CD4-positive, alpha-beta T cell treated with Interleukin-12 subunit alpha and Interleukin-12 subunit beta, for 1 hour (primary cell): ENCODE measurements at places on chromosomes 7 and 10.
A peak's percentile ranks its signal among the peaks of the same experiment; 100 is the strongest.

GRCh38 chr7:16170671-16171070 is 250.7 kb downstream of the CRPPA start:
- no peak for DNase-seq

DNA sequence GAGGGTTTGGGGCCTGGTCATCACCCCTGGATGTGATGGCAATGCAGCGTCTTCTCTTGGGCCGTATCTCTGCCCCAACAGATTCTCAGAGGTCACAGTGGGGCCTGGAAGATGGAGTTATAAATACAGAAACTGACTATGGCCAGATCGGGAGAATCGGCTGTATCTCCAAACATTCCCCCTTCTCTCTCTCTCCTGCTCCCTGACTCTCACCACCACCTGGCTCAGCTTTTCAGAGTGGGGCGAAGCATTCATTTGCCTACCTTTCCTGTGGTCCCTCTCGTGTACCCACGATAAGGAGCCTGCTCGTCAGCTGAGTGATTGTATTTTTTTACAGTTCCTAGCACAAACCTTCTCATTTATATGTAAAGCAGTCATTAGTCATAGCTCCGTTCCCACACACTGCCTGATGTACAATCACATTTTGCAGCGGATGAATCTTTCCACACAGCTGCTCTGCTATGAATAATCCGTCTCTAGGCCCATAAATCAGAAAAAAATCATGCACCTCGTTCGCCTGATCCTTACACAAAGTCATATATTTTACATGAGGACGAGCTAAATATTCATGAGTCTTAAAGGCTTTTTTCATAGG is 23.2 kb upstream of the BTRC start:
- DNase-seq: no peak

- DNase-seq: no peak
These were observed 5.1 kb upstream of the SMC3 start for GRCh38 chr10:110562348-110562747.

GRCh38 chr10:10941127-10941730 is 76.4 kb upstream of the CELF2 start:
- DNase-seq: no peak

GRCh38 chr10:111209692-111210091 is 132.9 kb downstream of the ADRA2A start:
- DNase-seq: no peak

DNA sequence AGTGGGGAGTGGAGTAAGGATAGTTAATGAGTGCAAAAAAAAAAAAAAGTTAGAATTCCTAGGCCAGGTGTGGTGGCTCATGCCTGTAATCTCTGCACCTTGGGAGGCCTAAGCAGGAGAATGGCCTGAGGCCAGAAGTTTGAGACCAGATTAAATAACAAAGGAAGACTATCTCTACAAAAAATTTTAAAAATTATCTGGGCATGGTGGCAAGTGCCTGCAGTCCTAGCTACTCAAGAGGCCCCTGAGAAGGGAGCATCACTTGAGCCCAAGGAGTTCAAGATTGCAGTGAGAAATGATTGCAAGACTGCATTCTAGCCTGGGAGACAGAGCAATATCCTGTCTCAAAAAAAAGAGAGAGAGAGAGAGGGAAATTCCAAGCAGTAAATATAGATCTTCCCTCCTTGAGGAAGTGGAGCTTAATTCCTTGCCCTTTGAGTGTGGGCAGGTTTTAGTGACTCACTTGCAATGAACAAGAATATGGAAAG is 19.5 kb upstream of the CSTF2T start:
- no peak for DNase-seq

GRCh38 chr7:125828153-125828700 is 898.6 kb upstream of the POT1 start:
- no peak for DNase-seq

DNA sequence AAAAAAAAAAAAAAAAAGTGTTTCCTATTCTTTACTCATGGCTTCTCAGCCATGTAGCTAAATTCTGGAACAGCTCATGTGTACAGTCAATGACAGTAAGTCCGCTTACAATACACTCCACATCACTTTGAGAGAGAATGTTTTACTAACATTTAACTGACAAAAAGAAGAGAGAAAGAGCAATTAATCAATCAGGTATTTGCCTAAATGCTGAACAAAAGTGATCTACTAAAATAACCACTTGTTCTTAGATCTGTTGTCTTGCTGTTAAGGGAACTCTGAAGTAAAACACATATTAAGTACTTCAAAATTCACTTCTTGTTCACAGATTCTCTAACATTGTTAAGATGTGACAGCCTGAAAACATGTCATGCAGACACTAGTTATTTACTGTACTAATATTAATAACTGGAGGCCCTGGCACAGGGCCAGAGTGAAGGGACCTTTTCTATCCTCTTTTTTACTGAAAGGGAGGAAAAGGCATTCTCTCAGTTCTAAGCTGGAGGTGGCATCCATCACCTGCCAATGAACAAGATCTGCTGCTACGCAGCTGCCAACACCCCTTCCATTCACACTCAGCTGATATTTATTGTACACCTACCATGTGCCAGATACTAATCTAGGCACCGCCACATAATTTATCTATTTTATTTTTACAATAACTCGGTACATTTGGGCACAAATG is 72.6 kb downstream of the AHR start:
- no peak for DNase-seq

DNA sequence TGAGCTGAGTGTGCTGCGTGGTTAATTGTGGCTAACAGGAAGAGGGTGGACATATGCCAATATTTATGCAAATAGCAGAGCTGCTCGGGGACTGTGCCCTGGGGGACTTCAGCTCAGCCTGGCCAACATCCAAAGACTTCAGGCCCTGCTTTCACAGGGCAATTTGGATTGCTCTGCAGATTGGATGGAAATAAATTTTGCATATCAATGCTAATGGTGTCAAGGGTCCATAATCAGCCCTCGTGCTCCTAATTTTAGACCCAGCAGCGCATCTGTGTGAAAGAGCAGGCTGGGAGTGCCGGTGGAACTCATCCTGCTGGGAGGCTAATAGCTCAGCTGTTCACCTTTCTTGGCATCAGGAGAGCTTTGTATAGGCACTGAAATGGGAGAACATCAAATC is 270.1 kb downstream of the TCERG1L start:
- DNase-seq: no peak

- peak; percentile 20 for DNase-seq
These were observed 566 bp downstream of the ASNS start for GRCh38 chr7:97871659-97872024.

GRCh38 chr10:28619455-28619854 is 57.9 kb upstream of the BAMBI start:
- no peak for DNase-seq

GRCh38 chr10:122468926-122469781 is 7.8 kb downstream of the HTRA1 start:
- no peak for DNase-seq

- no peak for DNase-seq
These were observed 66.5 kb downstream of the CTNNA3 start for GRCh38 chr10:67629461-67629971.

DNA sequence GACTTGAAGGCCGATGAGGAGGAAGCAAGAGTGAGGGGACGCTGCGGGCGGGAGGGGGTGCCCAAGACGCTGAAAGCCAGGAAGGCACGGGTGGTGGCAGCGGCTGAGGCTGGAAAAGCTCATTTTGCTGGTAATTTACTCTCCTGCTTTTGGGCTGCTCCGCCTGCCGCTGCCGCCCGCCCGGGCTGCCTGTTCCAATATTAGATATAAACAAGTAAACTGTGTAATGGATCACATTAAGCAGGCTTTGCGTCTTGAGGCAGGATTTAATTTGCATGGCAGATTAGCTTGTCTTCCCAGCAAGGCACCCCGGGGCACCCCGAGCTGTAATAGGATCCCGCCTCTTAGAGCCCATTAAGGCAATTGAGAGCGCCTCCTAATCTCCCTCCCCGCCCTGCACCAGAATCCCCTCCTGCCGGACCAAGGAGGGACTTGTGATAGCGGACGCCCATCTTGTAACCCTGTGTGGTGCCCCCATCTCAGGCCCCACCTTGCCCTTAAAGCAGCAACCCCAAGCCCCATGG is 46.1 kb upstream of the SLF2 start:
- DNase-seq: no peak

DNA sequence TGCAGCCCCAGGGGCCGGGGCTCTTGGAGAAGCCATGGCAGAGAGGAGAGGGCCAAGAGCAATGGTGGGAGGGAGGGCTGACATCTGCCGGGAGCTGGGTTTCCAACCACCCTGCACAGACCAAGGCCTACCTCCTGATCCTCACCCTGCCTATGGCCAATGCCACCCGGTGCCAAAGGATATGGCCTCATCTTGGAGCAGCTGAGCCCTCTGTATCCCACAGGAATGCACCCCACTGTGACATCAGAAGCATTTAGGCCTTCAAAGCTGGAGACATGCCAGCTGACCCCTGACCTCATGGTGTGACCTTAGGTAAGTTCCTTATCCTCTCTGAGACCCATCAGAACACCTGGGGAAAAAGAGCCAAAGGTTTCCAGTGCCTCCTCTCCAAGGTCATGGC is 113.6 kb upstream of the ZMIZ1 start:
- no peak for DNase-seq

GRCh38 chr7:55431898-55432297 is 66.8 kb downstream of the LANCL2 start:
- DNase-seq: no peak

DNA sequence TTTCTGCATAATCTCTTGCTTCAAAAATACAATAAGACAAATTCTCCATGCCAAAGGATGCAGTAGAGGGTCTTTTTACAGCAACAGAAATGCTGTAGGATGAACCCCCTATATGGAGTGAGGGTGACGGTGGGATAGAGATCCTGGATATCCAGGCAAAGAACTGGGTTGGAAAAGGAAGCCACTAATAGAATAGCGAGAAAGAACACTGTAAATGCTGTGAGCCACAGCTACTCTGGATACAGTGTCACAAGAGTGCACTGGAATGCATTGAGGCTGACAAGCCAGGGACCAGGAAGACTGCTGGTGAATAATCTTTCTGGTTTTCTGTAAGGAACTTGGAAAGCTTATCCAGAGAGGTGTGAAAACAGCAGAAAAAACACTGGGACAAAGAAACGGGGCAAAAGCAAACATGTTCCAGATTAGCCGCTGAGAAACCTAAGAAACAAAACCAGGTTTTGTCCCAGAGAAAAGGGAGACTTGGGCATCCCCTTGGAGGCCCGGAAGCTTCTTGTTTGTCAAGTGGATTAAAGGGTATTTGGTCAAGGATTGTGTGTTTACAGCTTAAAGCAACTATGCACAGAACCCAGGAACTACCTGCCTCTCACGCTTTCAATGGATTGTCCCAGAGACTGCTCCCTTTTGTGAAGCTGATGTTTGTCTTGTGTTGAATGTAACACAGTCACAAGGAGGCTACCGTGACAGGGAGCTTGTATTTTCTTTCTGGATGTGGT is 6.2 kb upstream of the MSMB start:
- DNase-seq: no peak

DNA sequence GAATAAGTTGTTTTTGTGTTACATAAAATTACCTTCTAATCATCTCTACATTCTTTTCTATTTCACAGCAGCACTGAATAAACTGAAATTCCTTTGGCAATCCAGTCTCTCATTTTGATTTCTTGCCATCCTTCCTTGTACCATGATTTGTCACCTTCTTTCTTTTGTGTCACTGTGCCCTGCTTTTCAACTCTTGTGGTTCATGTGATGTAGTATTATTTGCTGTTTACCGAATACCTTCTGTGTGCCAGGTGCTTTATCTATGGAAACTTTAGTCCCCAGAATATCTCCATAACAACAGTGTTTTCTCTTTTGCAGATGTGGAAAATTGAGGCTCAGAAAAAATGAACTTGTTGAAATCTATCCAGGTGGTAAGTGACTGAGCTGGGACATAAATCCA is 220.3 kb downstream of the STK31 start:
- no peak for DNase-seq

GRCh38 chr7:28078036-28078901 is 102.3 kb downstream of the JAZF1 start:
- DNase-seq: peak; percentile 53

GRCh38 chr7:101116898-101117297 is 10.0 kb upstream of the SERPINE1 start:
- DNase-seq: no peak

DNA sequence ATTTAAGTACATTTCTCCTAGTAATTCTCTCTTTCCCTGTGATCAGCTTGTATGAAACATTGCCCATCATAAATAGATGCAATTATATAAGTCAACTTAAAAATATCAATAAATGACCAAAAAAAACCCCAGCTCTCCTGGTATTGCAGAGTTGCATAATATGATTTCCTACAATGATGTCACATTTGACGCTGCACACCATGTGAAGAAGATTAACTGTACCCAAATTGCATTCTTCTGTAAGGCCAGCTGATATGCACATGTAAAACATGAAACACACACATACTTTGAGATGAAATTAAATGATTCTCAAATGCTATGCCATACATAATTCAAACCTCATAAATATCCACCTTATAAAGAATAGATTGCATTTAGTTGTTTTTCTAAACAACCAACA is 115.5 kb downstream of the AGMO start:
- no peak for DNase-seq

DNA sequence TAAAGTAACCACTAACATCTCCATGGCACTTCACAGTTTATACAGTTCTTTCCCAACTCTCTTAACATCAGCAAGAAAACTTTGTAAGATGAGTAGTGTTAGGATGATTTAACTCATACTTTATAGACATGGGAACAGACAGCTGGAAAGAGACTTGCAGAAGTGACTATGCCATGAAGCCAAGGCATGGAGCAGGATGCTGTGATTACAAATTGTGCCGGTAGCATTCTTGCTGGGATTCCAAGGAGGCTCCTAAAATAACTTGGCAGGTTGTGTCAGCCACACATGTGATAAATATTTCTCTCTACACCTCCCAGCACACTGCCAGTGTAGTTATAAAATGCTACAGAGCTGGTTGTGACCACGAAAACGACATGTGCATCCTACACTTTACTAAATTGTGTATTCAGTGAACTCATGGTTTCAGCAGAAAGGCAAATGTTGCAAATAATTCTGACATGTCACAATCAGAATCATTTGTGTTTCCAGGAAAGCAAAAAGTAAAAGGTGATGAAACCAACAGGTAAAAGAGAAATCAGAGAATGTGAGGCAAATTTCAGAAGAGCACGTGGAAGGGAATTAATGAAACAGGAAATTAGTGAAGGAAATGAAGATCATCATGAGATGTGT is 5.6 kb upstream of the CYP3A4 start:
- no peak for DNase-seq

GRCh38 chr10:59077855-59078254 is 98.6 kb upstream of the PHYHIPL start:
- DNase-seq: no peak

DNA sequence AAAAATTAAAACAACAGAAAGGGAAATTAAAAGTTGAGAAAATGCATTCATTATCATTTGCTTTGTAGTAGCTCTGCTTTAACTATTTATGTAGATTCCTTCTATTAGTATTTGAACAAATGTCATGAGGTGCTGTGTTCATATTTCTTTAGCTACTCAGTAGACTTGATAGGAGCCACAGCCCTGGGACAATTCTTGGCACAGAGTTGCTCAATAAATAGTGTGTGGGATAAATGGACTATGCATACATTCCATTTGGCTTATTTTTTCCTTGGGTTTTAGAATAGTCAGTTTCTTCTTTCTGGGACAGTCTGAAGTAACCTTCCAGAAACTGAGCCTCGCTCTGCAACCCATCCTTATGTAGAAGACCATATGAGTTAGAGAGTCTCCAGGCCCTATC is 13.4 kb downstream of the RPP30 start:
- DNase-seq: no peak
